ENCODE measurements at places on chromosomes 6 and 20.

DNA sequence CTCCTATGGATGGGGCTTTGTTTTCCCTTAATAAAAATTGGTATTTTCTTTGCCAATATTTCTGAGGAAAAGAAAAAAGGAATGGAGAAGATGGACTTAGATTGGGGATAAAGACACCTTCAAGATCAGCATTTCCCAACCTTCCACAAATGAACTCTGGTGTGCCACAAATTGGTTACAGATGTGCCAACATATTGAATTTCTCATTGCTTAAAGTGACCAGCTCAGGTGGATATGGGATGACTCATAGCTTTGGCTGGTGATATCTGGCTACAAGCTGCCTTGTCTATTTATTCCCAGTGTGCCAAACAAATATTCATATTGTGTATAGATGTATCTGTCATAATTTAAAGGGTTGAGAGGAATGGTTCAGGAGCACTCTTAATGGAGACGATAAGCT lies 32.5 kb downstream of the THEMIS start:
- no peak for DNase-seq

GRCh38 chr6:108655806-108656651 lies 95.3 kb downstream of the FOXO3 start:
- DNase-seq, result no peak

GRCh38 chr6:39867592-39867991 lies 66.7 kb downstream of the MOCS1 start:
- DNase-seq, result no peak

DNA sequence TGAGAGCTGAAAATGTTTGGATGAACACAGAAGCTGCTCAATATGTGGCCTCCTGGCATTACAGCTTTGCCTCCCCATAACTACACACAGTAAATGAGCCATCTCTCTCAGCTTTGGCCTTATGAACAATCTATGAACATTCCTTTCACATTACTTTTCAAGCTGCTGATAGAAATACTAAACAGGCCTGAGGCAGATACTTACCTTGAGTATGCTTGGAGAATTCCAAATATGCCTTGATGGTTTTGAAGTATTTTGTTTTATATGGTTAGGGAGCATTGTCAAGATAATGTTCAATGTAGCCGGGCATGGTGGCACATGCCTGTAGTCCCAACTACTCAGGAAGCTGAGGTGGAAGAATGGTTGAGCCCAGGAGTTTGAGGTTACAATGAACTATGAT lies 104.5 kb downstream of the CD24 start:
- no peak for DNase-seq

- DNase-seq, result no peak
These were observed 230.4 kb downstream of the CLVS2 start for GRCh38 chr6:123226398-123226797.

DNA sequence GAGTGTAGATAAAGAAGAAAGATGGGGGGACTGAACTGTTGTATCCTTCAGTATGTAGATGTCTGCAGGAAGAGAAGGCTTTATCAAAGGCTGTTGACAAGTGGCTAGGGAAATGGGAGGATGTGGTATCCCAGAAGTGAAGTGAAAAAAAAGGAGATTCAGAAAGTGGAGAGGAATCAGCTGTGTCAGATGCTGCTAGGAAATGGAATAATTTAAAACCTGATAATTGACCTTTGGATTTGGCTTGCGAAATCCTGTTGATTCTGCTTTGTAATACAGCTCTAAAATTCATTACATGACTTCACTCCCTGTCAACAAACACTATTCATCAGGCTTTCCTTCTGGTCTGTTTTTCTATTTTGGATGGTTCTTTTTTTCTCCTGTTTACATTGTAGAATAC lies 41.7 kb downstream of the PHF3 start:
- no peak for DNase-seq

- no peak for DNase-seq
These were observed 23.5 kb downstream of the NOL7 start for GRCh38 chr6:13638626-13639025.

DNA sequence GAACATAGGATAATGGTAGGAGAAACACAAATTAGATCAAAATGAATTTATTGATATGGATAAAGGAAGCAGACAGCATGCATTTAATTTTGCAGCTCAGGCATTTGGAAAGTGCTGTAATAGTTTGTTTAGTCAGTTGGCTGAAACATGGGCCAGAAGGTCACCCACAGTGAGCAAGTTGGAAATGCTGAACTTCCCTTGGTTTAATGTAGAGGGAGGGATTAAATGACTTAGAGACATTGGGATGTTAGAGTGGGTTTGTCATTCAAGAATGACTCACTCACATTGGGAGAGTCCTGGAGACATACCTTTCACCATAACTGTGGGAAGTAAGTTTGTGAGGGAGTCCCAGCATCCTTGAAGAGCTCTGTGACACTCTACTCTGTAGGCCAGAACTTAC lies 231.5 kb upstream of the PLCB4 start:
- no peak for DNase-seq

- DNase-seq, result no peak
These were observed 54.8 kb downstream of the HECA start for GRCh38 chr6:139189665-139190064.

DNA sequence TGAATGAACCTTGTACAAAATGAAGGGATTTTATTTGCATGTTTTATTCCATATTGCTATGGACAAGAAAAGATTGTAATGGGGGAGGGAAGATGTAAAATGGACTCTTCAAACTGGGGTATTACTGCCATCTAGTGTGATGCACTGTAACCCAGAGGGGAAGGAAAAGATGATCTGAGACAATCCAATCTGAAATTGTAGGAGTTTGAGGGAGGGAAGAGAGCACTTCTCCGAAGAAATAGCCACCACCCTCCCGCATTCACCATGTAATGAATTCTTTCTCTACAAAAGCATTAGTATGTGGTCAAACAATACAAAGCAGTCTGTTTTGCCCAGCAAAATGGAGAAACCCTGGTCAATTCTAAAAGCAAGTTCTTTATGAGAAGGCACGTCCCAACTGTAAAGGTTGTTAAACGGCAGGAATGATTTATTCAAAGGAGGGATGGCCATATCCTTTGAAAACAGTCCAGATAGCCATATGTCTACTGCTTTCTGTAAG lies 679.5 kb upstream of the NRSN1 start:
- DNase-seq, result no peak

DNA sequence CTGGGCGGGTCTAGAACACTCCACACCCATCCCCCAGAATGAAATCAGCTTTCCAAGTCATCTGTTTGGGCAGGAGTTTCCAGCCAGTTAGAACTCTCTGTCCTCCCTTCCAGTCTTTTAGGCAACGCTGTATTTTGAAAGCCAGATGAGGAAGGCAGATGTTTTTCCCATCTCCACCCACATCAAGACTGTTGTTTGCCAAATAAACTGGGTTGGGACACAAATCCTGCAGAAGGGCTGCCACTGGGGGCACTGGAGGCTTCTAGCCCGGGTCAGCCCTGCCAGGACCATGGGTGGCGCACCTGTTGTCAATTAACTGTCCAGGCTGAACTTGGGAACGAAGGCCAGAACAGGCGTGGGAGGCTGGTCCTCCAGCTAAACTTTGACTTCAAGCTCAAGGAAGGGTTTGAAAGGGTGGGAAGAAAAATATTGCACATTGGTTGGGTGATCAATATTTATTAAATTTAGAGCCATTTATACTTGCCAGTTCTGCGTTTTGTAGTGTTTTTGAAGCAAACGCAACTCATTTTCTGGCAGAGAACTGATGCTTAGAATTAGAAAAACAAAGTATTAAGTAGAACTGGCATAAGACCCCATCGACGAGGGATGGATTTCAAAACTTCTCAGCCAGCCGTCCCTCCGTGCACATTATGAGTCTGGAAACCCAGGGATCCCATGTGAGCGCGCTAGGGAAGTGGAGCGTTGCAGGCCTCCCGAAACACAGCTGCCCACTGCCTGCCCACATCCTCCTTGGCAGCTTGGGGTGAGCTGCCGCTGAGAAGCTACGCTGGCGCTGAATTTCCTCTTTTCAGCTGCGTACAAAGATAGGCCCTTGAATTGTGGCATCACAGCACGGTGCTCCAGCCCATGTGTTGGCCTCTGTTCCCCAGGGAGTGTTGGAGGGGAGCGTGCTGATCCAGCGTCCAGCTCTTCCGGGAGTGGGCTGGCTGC lies 297.4 kb downstream of the QKI start:
- DNase-seq, result peak; percentile 40

DNA sequence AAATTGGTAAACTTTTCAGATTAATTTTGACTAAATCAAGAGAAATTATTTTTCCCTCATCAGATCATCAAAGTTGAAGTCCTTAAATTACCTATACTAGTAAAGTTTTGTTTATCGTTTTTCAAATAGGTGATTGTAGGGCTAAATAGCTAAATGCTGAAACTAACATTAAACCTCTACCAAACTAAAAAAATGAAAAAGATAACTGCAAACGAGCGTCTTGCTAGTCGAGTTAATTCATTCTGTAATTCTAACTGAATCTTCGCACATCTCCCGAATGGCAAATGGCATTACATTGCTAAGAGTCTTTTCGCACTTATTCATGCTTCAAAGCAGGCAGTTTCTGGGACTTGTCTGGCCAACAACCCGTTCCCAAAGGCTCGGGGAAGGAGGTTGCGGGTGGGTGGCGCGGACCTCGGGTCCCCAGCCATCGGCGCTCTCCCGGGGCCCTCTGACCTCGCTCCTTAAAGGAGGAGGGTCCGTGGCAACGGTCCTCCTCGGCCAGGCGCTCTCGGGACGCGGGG lies 43.8 kb downstream of the POPDC3 start:
- DNase-seq, result no peak

DNA sequence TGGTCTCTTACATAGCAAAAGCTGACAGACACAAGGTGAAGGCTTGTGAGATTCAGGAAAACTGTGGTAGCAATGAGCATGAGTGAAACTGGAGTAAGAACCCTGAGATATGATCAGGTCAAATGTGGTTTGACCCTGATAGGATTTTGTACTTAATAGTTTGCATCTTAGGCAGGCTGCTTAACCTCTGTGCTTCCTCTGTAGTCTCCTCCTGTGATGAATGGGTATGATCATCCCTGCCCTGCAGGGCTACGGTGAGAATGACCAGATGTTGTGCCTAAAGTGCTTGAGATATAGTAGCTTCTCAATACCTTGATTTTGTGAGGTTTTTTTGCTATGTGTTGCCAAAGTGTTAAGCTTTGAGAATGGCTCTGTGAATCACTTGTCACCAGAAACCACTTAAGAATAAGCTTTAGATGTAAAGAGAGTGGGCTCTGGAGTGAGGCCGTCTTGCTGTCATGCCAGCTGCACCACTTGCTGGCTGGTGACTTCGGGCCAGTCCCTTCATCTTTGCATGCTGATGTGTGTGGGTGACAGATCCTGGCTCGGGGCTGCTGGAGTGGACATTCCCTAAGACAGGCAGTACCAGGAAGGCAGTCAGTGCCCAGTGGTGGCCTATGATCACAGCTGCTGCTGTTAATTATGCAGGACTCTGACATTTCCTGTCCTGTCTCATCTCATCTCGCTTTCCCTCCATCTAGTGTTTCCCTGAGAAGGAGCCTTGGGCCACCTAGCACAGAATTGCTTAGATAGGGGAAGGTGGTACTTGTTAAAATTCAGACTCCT lies 254.7 kb downstream of the NFATC2 start:
- DNase-seq, result no peak

GRCh38 chr6:133945158-133945557 lies 7.9 kb upstream of the TBPL1 start:
- no peak for DNase-seq

GRCh38 chr6:159832946-159833345 lies 32.9 kb downstream of the PNLDC1 start:
- no peak for DNase-seq

- DNase-seq, result no peak
These were observed 476.8 kb upstream of the SOX4 start for GRCh38 chr6:21116736-21117135.

GRCh38 chr6:165861226-165861625 lies 198.2 kb upstream of the PDE10A start:
- DNase-seq, result no peak

DNA sequence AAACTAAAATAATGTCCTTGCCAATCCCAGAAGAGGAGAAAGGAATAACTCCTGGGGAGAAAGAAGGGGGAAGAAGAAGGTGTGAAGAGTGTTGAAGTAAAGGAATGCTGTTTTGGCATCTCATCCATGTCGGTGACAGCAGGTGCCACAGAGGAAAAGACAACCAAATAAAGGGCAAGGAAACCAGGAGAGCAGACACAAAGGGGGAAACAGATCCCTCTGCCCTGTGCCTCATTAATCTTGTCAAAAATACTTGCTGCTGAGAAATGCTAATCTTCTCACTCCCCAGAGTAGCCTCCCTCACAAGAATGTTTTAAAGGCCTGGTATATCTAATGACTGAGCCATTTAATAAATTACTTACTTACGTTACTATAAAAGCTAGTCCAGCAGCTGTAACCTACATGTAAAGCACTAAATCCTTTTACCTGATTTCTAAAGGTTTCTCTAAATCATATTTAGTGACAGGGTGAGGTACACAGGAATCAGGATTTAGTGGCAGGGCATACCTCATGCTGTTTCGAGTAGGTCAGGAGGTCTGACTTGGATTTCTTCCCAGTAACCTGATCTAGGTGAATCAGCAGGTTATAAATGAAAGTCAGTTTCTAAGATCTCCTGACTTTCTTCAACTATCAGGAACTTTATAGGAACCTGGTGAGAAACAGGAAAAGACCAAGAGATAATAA lies 377.1 kb downstream of the CENPW start:
- DNase-seq, result no peak

DNA sequence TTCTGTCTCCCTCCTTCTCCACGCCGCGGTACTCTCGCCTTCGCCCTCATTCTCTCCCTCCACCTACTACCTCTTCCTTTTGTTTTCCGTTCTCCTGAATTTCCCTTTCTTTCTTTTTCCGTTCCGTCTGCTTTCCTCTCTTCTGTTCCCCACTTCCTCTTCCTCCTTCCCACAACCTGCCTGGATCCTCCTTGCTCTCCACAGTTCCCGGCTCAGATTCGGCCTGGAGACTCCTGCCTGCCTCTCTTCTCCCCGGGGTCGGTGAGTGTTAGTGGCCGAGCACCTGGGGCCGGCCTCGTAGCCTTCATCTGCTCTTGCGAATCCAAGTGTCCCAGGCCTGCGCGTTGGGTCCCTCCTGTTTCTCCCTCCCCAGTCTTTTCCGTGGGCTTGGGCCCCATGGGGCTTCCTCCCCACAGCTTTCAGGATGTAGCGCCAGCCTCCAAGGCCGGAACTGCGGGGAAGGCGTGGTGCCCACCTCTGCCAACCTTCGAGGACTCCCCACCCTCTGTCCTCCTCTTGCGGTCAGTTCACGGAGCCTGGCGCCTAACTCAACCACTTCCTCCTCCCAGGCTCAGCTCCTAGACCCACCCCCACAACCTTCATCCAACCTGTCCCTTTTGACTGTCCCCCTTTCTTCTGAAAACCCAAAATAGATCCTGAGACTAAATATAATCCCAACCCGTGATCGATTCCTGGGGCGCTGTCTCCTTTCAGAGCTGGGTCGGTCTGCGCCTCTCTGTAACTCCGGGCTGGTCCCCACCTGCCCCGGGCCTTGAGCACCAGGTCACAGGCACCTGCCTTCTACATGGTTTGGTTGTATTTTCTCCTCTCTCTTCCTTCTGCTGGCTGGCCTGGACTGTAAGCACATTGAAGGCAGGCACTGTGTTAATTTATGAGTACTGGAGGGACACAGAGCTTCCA lies 6.8 kb downstream of the NRN1 start:
- DNase-seq, result no peak

GRCh38 chr6:149431905-149432775 lies 32.1 kb downstream of the SUMO4 start:
- peak; percentile 69 for DNase-seq

GRCh38 chr6:111524735-111525134 lies 41.7 kb upstream of the REV3L start:
- no peak for DNase-seq

Measured in GM12892 (cell line).